ENCODE measurements at places on chromosomes 11 and 22.

GRCh38 chr11:42205518-42205917 is 746.1 kb upstream of the LRRC4C start:
- DNase-seq: no peak

DNA sequence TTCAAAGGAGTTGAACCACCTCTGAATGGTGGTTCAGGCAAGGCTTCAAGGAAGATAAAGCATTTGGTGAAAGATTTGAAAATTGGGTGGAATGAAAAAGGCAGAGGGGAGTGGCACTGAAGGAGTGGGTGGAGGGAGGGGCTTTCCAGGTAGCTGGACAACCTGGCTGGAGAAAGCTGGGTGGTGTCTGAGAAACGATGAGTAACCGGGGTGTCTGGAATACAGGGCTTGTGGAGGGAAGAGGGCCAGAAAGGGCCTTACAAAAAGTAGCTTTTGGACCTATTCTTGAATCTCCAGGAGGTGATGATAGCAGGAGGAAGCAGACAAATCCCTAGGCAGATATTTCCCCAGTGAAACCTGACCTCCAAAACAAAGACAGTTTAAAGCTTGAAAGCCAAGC is 99.3 kb downstream of the RASSF10 start:
- no peak for DNase-seq

DNA sequence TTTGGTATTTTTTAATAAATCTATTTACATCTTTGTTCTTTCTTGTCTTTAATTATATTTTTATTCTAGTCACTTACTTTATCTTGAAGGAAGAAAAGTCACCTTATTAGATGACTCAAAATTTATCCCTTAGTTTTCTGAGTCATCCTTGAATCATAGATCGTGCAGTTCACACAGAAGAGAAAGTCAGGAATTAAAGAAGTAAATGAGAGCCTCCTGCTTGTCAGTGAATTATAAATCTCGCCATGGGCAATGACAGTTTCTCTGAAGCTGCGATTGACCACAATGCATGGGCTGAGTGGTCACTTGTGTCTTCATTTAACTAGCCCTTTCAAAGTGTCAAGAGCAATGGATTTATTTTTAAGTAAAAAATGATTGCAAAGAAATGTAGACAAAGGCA is 91.2 kb downstream of the LUZP2 start:
- DNase-seq: no peak

DNA sequence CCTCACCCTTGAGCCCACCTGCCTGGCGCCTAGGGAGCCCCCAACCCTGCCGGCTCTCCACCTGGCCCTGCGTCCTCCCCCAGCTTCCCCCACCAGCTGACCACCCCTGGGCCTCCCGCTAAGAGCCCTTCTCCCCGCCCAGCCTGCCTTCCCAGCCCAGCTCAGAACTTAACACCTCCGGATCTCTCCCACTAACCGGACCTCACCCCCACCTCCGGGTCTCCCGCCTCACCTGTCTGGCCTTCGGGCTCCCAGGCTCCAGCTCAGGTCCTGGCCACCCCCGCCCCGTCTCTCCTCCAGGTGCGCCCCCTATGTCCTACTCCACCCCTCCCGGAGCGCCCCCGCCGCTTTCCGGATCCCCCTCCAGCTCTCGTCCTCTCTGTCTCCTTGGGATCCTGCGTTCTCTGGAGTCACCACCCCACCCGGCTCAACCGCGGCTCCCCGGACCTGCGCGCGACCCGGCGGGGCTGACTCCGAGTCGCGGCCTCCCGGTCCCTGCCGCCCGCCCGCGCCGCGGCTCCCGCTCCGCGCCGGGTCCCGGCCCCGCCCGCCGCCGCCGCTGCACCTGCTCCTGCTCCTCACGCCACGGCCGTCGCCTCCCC is at the start of gene KCNJ11:
Gene KCNJ11, minus strand, starts transcription at position 51 of the 602 bp plus-strand sequence. CDS start 568 bp downstream, outside the sequence.
- no peak for DNase-seq

GRCh38 chr11:71266114-71266833 is 13.9 kb upstream of the SHANK2 start:
- DNase-seq: no peak

DNA sequence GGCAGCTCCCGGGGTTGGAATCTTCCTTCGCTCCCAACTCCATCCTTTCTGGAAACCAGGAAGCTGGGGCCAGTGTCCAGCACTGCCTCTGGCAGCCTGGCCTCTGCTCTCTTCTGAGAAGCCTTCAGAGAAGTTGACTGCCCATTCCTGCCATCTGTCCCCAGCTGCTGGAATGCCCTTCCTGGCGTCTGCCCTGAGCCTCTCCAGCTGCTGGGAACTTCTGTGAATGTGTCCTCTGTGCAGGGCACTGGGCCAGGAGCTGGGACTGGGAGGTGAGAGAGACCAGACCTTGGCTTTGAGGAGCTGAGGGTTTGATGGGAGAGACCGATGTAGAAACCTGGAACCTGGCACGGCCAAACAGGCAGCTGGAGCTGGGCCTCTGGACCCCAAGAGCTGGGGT is 5.9 kb upstream of the SOX10 start:
- no peak for DNase-seq

DNA sequence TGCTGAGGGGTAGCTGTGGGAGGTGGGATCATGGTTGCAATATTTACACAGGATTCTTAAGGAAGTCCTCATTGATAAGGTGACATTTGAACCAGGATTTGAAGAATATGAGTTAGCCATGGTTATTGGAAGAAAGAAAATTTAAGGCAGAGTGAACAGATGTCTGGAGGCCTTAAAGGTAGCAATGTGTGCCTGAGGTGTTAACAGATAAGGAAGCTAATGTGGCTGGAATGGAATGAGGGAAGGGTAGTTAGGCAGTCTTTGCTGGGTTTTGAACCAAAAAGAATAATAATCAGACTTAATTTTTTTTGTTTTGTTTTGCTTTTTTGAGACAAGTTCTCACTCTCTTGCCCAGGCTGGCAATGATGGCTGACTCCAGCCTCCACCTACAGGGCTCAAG is 9.7 kb upstream of the DEPDC7 start:
- DNase-seq: no peak

- DNase-seq: no peak
Measured at GRCh38 chr11:102994105-102994504, 38.6 kb upstream of the MMP13 start.

DNA sequence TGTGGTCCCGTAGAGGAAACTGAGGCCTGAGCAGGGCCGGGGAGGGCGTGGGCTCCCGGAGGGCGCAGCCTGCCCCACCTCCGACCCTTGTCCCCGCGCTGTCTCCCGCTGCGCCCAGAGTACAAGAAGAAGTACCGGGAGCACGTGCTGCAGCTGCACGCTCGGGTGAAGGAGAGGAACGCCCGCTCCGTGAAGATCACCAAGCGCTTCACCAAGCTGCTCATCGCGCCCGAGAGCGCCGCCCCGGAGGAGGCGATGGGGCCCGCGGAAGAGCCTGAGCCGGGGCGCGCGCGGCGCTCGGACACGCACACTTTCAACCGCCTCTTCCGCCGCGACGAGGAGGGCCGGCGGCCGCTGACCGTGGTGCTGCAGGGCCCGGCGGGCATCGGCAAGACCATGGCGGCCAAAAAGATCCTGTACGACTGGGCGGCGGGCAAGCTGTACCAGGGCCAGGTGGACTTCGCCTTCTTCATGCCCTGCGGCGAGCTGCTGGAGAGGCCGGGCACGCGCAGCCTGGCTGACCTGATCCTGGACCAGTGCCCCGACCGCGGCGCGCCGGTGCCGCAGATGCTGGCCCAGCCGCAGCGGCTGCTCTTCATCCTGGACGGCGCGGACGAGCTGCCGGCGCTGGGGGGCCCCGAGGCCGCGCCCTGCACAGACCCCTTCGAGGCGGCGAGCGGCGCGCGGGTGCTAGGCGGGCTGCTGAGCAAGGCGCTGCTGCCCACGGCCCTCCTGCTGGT is 1.9 kb downstream of the NLRP6 start:
- DNase-seq: no peak

DNA sequence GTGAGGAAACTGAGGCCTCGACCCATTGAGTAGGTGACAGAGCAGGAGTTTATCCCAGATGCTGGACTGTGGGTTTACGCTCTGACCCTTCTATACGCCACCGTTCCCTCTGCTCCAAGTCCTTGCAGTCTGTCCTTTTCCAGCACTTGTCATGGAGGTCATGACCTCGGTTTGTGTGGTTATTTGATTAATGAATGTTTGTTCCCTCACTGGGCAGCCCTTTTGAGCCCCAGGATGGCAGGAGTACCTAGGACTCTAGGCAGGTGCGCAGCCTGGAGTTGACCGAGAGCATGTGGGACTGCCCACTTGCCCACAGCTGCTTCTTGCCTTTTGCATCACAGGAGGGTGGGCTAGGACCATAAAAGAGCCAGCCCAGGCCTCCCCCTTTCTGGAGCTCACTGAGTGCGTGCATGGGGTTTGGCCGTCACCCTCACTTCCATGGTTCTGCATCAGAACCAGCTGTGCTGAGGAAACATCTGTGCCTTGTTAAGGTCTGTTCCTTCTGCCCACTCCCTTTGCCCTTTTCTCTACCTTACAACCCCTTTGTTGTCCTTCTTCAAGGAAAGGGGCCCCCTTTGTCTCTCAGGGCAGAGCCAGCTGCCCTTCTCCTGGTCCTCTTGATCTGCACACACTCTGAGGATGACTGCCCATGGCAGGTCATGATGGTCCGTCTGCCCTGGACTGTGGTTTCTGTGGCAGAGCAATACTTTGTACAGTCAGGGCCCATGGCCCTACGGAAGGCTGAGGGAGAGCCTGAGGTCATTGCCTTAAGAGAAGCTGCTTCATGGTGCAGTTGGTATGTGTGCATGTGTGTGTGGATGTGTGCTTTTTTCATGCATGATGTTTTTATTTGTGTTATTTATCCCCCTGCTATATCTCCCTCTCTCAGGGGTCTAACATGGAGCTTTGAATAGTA is 38.2 kb downstream of the BMAL1 start:
- no peak for DNase-seq

- no peak for DNase-seq
Measured at GRCh38 chr11:10797531-10797930, 11.2 kb downstream of the EIF4G2 start.

DNA sequence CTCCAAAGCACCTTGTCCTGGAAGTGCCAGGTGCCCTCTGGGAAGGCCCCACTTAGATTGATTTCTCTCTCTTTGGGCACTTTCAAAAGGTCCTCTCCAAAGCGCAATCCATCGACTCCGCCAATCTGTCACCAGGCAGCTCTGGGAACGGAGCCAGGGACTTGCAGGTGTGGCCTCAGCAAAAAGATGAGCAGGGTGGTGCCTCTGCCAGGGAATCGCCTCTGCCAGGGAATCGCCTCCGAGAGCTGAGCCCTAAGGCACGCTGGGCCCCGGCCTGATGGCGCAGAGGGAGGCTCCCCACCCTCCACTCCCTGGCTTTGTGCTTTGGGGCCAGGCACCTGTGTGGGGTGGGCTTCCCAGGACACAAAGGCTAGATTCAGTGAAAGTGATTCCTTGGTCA is 1391.3 kb downstream of the TBC1D22A start:
- no peak for DNase-seq

DNA sequence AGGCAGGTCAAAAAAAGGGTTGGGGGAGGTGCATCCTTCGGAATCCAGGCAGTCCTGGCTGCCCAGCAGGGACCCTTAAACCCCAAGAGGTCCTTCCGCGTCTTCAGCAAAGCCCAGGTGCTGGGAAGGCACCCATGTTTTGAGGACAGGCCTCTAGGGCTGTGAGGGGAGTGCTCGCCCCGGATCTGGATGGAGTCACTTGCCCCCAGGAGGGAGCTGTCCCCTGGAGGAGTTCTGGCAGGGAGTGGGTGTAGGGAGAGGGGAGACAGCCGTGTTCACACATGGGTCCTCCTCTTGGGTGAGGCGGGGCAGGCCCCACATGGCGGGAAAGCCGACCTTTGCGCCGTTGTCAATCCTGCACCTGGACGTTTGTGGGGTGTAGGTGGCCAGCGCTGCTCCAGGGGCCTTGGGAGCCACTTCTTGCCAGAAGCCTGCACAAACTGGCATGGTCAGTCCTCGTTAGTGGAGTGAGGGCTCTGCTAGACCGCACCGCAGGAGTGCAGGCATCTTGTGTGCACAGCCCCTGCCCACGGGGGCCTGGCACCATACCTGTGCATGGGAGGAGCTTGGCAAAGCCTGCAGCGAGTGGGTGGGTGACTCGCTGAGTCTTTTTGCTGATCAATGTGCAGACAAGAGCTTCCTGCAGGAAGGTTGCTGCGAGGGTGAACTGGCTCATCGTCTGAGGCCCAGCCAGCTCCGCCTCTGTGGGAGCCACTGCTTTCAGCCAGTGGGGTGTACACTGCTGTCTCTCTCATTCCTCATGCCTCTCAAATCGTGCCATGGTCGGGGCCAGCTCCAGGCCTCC is 16.0 kb downstream of the PPIL2 start:
- DNase-seq: no peak

GRCh38 chr11:14927146-14927545 is 35.1 kb upstream of the CYP2R1 start:
- DNase-seq: no peak
